ENCODE measurements at places on chromosomes 2 and 18. TPM values are rescaled to one million over a fixed set of nuclear protein-coding genes. Genes with fewer than 3 reads are reported as not detected.
A peak's percentile ranks its signal among the peaks of the same experiment; 100 is the strongest.

GRCh38 chr2:206353685-206354084 is 79.2 kb downstream of the ZDBF2 start:
- H3K4me3 ChIP-seq: no peak overlapping the region
- no peaks in the 10 kb centered on the region for H3K36me3 ChIP-seq
- no peaks in the 10 kb centered on the region for H3K4me1 ChIP-seq
- H3K27me3 ChIP-seq: no peaks in the 10 kb centered on the region
- no peak overlapping the region for H3K27ac ChIP-seq

CCDC141 gene
- 26.8 TPM for total RNA-seq

GEN1 gene
- total RNA-seq: 7.9 TPM

- H3K36me3 ChIP-seq: no peaks in the 10 kb centered on the region
- peak within 1 kb of the TSS; percentile 96 for H3K27ac ChIP-seq
- no peaks in the 10 kb centered on the region for H3K27me3 ChIP-seq
- peaks cover 35% of the 10 kb centered on the region for H3K4me1 ChIP-seq
- DNase-seq: no peak
- H3K4me3 ChIP-seq: peak within 1 kb of the TSS; percentile 98
These were observed at the start of gene CASP10 for GRCh38 chr2:201182650-201183364. Gene CASP10, plus strand, starts transcription at chr2:201183141. Its CDS starts 2,637 bp downstream, at chr2:201185778.

DNA sequence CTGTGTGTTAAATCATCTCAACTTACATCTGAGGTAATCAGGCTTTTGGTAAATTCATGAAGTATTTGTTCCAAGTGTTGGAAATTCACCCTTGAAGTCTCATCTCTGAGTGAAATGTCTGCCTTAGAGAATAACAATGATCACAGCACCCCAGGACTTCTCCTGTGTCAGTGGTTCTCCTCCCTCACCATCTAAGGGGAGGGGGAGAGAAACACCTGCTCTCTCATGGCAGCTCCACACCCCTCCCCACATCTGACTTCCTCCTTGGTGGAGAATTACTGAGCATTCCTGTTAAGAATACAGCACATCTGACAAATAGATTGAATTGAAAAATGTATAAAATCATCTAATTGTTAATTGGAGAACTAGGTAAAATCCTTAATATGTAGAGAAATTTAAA is 532.1 kb downstream of the RNF144A start:
- peaks cover 47% of the 10 kb centered on the region for H3K4me1 ChIP-seq
- peak overlapping the region; percentile 99 for H3K27ac ChIP-seq
- no peak for DNase-seq
- H3K36me3 ChIP-seq: no peaks in the 10 kb centered on the region

All from naive thymus-derived CD8-positive, alpha-beta T cell (primary cell).